ENCODE measurements at places on chromosomes 6 and 20. TPM values are rescaled to one million over a fixed set of nuclear protein-coding genes. Genes with fewer than 3 reads are reported as not detected.

ADTRP gene
- total RNA-seq: 0.58 TPM

RSPO4 gene
- not detected for total RNA-seq

CTSA gene
- total RNA-seq: 50.2 TPM

DYNLT2 gene
- 0.68 TPM for total RNA-seq

WFDC10A gene
- not detected for total RNA-seq

HEBP2 gene
- 22.8 TPM for total RNA-seq

PHACTR2 gene
- total RNA-seq: 53.1 TPM

FAM184A gene
- total RNA-seq: not detected

CRISP3 gene
- total RNA-seq: not detected

CAGE1 gene
- 0.08 TPM for total RNA-seq

HS3ST5 gene
- 2.9 TPM for total RNA-seq

PAK5 gene
- total RNA-seq: not detected

CARMIL1 gene
- total RNA-seq: 22.2 TPM

UBE2J1 gene
- 45.5 TPM for total RNA-seq

PLA2G7 gene
- total RNA-seq: not detected

GNRH2 gene
- not detected for total RNA-seq

PMEPA1 gene
- 4.9 TPM for total RNA-seq

ADGRF1 gene
- not detected for total RNA-seq

DLL1 gene
- not detected for total RNA-seq

RHAG gene
- not detected for total RNA-seq

AIF1 gene
- not detected for total RNA-seq

ABT1 gene
- total RNA-seq: 27.4 TPM

MAP1LC3A gene
- 54.1 TPM for total RNA-seq

RNF39 gene
- total RNA-seq: not detected

EYS gene
- not detected for total RNA-seq

ADGRG6 gene
- total RNA-seq: 4.5 TPM

CASS4 gene
- not detected for total RNA-seq

PDE10A gene
- total RNA-seq: 2.4 TPM

AGER gene
- not detected for total RNA-seq

RNF144B gene
- total RNA-seq: 8.1 TPM

TINAG gene
- total RNA-seq: not detected

NKAIN2 gene
- not detected for total RNA-seq

TNFRSF21 gene
- 0.68 TPM for total RNA-seq

LHFPL5 gene
- total RNA-seq: not detected

RCAN2 gene
- 19.6 TPM for total RNA-seq

HRH3 gene
- total RNA-seq: not detected

HCK gene
- not detected for total RNA-seq

WFDC10B gene
- total RNA-seq: not detected

BEND6 gene
- total RNA-seq: 11.9 TPM

NPEPL1 gene
- 7.7 TPM for total RNA-seq

HLA-DRB1 gene
- total RNA-seq: not detected

BPIFB2 gene
- not detected for total RNA-seq

KIF3B gene
- total RNA-seq: 12.9 TPM

PAQR8 gene
- total RNA-seq: 10.0 TPM

SLC35D3 gene
- not detected for total RNA-seq

TTK gene
- 112 TPM for total RNA-seq

TGM3 gene
- total RNA-seq: 5.3 TPM

CALHM4 gene
- total RNA-seq: not detected

RIPOR3 gene
- 1.3 TPM for total RNA-seq

TUBB1 gene
- total RNA-seq: 0.05 TPM

PM20D2 gene
- 52.7 TPM for total RNA-seq

THBS2 gene
- total RNA-seq: not detected

CYP21A2 gene
- total RNA-seq: not detected

KIF13A gene
- total RNA-seq: 31.5 TPM

LY6G5C gene
- total RNA-seq: 1.6 TPM

SSTR4 gene
- total RNA-seq: not detected

SPINT4 gene
- total RNA-seq: not detected

GSTA2 gene
- total RNA-seq: not detected

RIPOR2 gene
- 4.5 TPM for total RNA-seq

ARFGEF3 gene
- total RNA-seq: not detected

Measured in SJSA1 (cell line).